Vein endothelial cell (primary cell): ENCODE measurements at places on chromosomes 5 and 9. TPM values are rescaled to one million over a fixed set of nuclear protein-coding genes. Genes with fewer than 3 reads are reported as not detected.

Gene TMEM215
- total RNA-seq: under 0.01 TPM in 1 of 2 replicates, not detected in the other

Gene CSNK1G3
- total RNA-seq: 55.5 and 55.9 TPM in 2 replicates

Gene ACOT12
- total RNA-seq: not detected in 2 replicates

Gene SPATA31E1
- not detected in 2 replicates for total RNA-seq

Gene HSD17B3
- total RNA-seq: not detected in 2 replicates

Gene MZB1
- 0.19 TPM in 1 of 2 replicates, not detected in the other for total RNA-seq

Gene KCNIP1
- 0.19 and 0.98 TPM in 2 replicates for total RNA-seq

Gene CCDC152
- 0.33 and 0.86 TPM in 2 replicates for total RNA-seq

Gene THBS4
- not detected in 2 replicates for total RNA-seq

Gene CTSV
- total RNA-seq: 0.33 and 0.67 TPM in 2 replicates

Gene DBH
- total RNA-seq: not detected in 2 replicates

Gene SLC6A7
- not detected in 2 replicates for total RNA-seq

Gene CENPK
- 14.0 and 24.6 TPM in 2 replicates for total RNA-seq

Gene DMRT3
- total RNA-seq: not detected in 2 replicates

Gene CDH12
- total RNA-seq: not detected in 2 replicates

Gene CKMT2
- not detected in 2 replicates for total RNA-seq

Gene PDE6A
- total RNA-seq: under 0.01 TPM in 1 of 2 replicates, not detected in the other

Gene FASTKD3
- 12.7 and 15.8 TPM in 2 replicates for total RNA-seq

Gene PCDHB7
- total RNA-seq: 0.57 and 0.98 TPM in 2 replicates

Gene EPB41L4B
- total RNA-seq: 0.98 and 1.3 TPM in 2 replicates

Gene SPINK4
- total RNA-seq: not detected in 2 replicates

Gene ANKRD34B
- not detected in 2 replicates for total RNA-seq

Gene STK10
- total RNA-seq: 44.7 and 45.1 TPM in 2 replicates

Gene PHYKPL
- 34.5 and 40.5 TPM in 2 replicates for total RNA-seq

Gene TEX48
- total RNA-seq: not detected in 2 replicates

Gene TOR4A
- total RNA-seq: 58.3 and 77.4 TPM in 2 replicates

Gene FAM170A
- not detected in 2 replicates for total RNA-seq

Gene C1QTNF2
- 0.10 TPM in 1 of 2 replicates, not detected in the other for total RNA-seq

Gene GPR151
- total RNA-seq: not detected in 2 replicates

Gene SAXO1
- not detected in 2 replicates for total RNA-seq

Gene CDKN2B-AS1
- total RNA-seq: 4.2 TPM in 2 replicates

Gene RNF183
- total RNA-seq: not detected in 2 replicates

Gene PCDHA12
- total RNA-seq: under 0.01 TPM in 1 of 2 replicates, not detected in the other

Gene SELENOP
- total RNA-seq: 4.9 and 7.4 TPM in 2 replicates

Gene HTR1A
- total RNA-seq: not detected in 2 replicates

Gene KLF9
- total RNA-seq: 17.3 and 17.7 TPM in 2 replicates

Gene SPATA31A3
- not detected in 2 replicates for total RNA-seq

Gene CSF1R
- not detected in 2 replicates for total RNA-seq

Gene PCDHGA1
- total RNA-seq: 0.65 and 0.67 TPM in 2 replicates
